ENCODE measurements at places on chromosomes 2 and 18.

- no peak for DNase-seq
Measured at GRCh38 chr2:141946016-141946415, 184.8 kb downstream of the LRP1B start.

- DNase-seq = no peak
Measured at GRCh38 chr2:158251356-158251755, 149.7 kb downstream of the UPP2 start.

DNA sequence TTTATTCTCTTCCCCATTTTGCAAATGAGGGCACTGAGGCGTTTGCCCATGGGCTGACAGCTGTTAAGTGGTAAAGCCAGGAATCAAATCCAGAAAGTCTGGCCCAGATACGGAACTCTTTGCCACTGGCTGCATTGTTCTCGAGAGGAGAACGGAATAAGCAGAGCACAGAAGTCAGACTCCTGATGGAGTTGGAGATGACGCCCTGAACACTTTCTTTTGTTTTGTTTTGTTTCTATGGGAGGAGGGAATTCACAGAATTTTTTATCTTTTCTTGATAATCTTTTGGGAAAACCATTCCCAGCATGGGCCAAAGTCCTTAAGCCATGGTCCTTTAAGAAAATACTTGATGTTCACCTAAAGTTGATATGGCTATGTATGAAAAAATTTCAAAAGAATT, 322.2 kb downstream of the RDH14 start:
- DNase-seq = no peak

DNA sequence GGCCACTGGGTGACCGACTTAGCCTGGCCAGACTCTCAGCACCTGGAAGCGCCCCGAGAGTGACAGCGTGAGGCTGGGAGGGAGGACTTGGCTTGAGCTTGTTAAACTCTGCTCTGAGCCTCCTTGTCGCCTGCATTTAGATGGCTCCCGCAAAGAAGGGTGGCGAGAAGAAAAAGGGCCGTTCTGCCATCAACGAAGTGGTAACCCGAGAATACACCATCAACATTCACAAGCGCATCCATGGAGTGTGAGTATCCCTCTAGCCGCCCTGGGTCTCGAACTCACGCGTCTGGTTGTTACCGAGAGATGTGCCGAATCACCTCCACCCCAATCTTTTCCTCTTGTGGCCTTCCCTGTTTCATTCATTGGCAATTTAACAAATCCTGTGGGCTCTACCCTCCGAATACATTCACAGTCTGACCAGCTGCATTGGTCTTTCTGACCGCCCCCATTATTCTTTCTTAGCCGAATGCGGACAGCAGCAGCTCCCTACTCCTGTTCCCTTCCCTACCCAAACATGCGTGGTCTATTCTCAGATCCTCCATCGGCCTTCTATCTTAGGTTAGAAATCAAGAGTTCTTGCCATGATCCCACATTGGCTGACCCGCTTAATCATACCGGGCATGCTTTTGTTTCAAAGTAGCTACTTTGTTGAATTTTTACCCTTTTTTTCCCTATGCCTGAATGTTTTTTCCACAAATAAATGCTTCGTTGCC, 631 bp downstream of the RPL31 start:
- no peak for DNase-seq

DNA sequence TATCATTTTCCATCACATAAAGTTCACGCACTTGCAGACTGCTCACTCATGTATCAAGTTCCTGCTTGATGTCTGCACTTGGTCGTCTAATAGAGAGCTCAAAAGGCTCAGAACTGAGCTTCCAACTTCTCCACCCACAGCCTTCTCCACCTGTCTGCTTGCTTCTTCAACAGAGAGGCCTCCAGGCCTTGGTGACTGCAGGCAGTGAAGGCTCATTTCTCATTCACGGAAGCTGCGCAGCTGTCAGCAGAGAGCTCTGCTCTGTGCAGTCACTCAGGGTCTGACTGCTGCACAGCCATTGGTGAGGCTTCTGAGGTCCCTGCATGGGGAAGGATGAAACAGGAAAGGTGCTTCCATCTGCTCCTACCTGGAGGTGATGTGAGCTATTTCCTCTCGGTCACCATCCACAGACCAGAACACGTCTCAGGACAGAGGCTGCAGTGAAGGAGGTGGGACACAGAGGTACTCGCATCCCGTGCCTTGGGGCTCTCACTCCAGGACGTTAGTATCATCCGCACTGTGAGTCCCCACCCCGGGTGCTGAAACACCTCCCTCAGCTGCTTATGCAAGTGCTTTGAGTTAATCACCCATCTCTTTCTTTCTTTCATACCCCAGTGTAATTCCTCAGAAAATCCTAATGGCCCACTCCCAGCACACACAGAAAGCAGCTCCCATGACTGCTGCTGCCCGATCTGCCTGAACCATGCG, 126.2 kb downstream of the TMEM18 start:
- no peak for DNase-seq

DNA sequence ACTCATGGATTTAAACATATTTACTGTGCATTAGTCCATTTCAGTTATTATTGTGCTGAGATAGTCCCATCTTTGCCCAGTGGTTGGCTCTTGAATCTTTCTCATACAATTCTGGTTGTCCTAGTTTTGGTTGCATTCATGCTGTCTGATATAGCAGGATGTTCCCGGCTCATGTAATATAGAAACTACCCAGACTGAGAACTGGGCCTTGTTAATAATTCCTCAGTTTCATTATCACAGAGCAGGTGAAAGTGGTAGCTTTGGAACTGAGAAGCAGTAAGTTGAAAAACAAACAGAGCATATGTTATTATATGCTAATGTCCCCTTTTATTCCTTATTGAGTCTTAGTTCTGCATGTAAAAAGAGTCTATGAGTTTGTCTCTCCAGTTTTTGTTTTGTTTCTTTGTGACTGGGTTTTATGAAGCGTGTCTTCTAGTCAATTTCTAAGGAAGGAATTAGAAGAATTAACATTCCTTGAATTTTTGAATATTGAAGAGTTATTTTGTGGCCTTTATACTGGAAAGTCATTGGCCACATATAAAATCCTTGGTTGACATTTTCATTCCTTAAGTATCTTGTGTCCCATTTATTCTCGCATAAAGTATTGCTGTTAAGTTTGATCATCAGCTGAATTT, 43.3 kb downstream of the EIF5B start:
- DNase-seq = no peak

GRCh38 chr2:183149489-183149888, 25.2 kb downstream of the NUP35 start:
- no peak for DNase-seq
